ENCODE measurements at places on chromosomes 6 and 20. TPM values are rescaled to one million over a fixed set of nuclear protein-coding genes. Genes with fewer than 3 reads are reported as not detected.

NKX2-4 gene
- total RNA-seq, result not detected

FABP7 gene
- total RNA-seq, result not detected

RSPO3 gene
- total RNA-seq, result not detected

BTNL2 gene
- total RNA-seq, result not detected

VGLL2 gene
- total RNA-seq, result not detected

HDGFL1 gene
- total RNA-seq, result not detected

SIRPD gene
- total RNA-seq, result 0.18 TPM

KCNK5 gene
- total RNA-seq, result 3.5 TPM

HLA-DOA gene
- not detected for total RNA-seq

ARMC12 gene
- total RNA-seq, result not detected

All from PC-3 (cell line).